Left ventricle myocardium inferior (tissue), 1 donor: ENCODE measurements at places on chromosomes 5 and 9. TPM values are rescaled to one million over a fixed set of nuclear protein-coding genes. Genes with fewer than 3 reads are reported as not detected.
A peak's percentile ranks its signal among the peaks of the same experiment; 100 is the strongest.

DNA sequence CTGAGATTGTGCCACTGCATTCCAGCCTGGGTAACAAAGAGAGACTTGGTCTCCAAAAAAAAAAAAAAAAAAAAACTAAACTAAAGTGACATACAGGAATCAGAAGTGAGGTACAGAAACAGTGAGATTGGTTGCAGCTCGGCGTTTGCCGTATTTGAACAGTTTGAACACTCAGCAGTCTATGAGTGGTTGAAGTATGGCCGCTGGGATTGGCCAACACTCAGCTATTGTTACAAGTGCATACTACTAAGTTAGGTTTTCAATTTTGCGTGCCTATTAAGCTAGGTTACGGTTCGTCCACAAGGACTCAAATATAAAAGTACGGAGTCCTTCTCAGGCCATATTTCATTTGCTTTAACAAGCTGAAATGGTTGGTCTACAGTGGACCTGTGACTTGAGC lies 3.3 kb upstream of the TSC1 start:
- no peaks in the 10 kb centered on the region for H3K27me3 ChIP-seq
- H3K4me1 ChIP-seq, result peaks cover 37% of the 10 kb centered on the region
- no peak overlapping the region for H3K4me3 ChIP-seq
- H3K27ac ChIP-seq, result no peak overlapping the region
- DNase-seq, result no peak

- H3K4me1 ChIP-seq, result peaks cover 17% of the 10 kb centered on the region
- H3K4me3 ChIP-seq, result peak overlapping the region; percentile 63
- no peaks in the 10 kb centered on the region for H3K36me3 ChIP-seq
- H3K27me3 ChIP-seq, result peaks cover 43% of the 10 kb centered on the region
Observed at GRCh38 chr5:166979307-166979895, 1312.0 kb upstream of the WWC1 start.

DNA sequence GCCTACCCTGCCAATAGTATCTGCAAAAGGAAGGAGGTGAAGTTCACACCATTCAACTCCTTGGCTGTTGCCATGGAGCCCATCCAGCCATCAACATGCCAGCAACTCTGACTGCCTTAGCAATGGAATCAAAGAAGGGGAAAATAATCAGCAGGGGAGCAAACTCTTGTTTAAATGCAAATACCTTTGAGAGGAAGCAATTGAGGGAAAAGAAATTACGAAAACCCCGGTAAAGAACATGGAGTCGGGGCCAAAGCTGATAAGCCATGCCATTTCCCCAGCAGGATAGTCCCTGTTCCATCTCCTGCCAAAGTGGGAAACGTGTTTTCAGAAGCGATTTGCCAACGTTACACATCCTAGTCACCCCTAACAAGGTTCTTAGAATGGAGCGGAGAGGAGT lies 69.0 kb downstream of the MFAP3 start:
- H3K4me1 ChIP-seq, result peaks cover 9% of the 10 kb centered on the region
- no peaks in the 10 kb centered on the region for H3K36me3 ChIP-seq
- no peak overlapping the region for H3K4me3 ChIP-seq
- DNase-seq, result no peak

DNA sequence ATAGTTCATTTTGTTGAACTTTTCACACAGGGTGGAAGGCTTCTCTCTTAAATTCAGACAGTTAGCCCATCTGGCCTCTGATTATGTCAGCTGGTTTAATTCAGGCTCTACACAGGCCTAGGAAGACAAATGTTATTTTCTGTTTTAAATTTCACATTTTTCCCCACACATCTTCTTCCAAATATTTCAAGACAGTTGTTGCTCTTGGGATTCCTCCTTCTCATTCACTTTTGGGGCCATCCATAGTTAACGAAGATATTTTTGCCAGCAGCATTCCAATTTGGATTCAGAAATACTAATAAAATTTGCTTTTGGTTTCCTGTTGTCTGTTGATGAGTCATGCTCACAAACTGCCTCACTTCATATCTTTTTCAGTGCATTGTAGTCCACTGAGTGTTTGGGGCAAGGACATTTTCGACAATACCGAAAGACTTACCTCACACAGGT lies 475.4 kb downstream of the DMAC1 start:
- no peak for DNase-seq
- H3K27ac ChIP-seq, result peak overlapping the region; percentile 7
- H3K27me3 ChIP-seq, result no peaks in the 10 kb centered on the region

DNA sequence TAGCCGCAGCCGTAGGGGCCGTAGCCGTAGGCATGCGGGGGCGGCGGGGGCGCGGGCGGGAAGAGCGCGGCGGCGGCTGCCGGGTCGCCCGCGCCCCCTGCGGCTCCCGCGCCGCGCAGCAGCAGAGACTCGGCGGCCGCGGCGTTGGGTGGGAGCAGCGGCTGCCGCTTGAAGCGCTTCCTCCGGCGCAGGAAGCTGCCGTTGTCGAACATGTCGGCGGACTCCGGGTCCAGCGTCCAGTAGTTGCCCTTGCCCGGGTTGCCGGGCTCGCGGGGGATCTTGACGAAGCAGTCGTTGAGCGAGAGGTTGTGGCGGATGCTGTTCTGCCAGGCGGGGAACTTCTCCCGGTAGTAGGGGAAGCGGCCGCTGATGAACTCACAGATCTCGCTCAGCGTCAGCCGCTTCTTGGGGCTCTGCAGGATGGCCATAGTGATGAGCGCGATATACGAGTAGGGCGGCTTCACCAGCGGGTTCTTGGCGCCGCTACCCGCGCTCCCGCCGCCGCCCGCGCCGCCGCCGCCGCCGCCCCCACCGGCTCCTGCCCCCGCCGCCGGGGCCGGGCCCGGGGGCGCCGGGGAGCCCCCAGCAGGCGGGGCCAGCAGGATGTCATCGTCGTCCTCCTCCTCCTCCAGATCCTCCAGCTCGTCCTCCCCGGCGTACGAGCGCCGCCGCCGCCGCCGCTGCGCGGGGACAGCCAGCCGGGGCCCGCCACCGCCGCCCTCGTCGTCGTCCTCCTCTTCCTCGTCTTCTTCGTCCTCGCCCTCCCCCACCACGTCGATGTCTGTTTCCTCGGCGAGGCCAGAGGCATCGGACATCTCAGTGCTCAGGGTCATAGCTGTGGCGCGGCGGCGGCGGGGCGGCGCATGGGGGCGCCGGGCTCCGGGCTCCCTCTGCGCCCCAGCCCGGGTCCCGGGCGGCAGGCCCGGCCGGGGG lies 781 bp downstream of the FOXD1 start:
- H3K36me3 ChIP-seq, result no peaks in the 10 kb centered on the region
- peaks cover 23% of the 10 kb centered on the region for H3K4me1 ChIP-seq
- DNase-seq, result no peak
- peaks cover 95% of the 10 kb centered on the region for H3K27me3 ChIP-seq

- DNase-seq, result no peak
- H3K36me3 ChIP-seq, result no peaks in the 10 kb centered on the region
- H3K27me3 ChIP-seq, result peaks cover 52% of the 10 kb centered on the region
- peak overlapping the region; percentile 5 for H3K27ac ChIP-seq
- peaks cover 23% of the 10 kb centered on the region for H3K4me1 ChIP-seq
- no peak overlapping the region for H3K4me3 ChIP-seq
Observed at GRCh38 chr9:134556531-134557068, 85.0 kb upstream of the COL5A1 start.

DNA sequence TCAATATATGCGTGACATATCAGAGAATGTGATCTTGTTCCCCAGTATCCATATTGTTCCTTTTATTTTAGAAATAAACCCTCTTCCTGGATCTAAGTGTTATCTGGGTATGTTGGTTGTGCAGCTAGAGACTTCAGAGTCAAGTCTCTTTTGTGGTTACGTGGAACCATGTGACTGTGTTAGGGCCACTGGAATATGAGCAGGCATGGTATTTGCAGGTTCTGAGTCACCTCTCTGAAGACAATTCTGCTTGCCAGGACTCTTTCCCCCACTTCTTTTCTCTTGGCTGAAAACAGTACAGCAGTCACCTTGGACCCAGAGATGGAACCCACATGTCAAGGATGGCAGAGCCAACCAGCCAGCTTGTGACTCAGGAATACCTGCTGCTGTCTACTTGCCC lies 59.7 kb downstream of the ATP10B start:
- H3K4me1 ChIP-seq, result no peaks in the 10 kb centered on the region
- no peaks in the 10 kb centered on the region for H3K27me3 ChIP-seq
- no peak overlapping the region for H3K4me3 ChIP-seq
- H3K27ac ChIP-seq, result no peak overlapping the region

- H3K4me3 ChIP-seq, result no peak overlapping the region
- peaks cover 12% of the 10 kb centered on the region for H3K4me1 ChIP-seq
- no peaks in the 10 kb centered on the region for H3K27me3 ChIP-seq
- no peak overlapping the region for H3K27ac ChIP-seq
- DNase-seq, result no peak
Observed at GRCh38 chr5:156201788-156202403, 125.1 kb upstream of the SGCD start.

- H3K27ac ChIP-seq, result peak overlapping the region; percentile 46
- no peaks in the 10 kb centered on the region for H3K27me3 ChIP-seq
- H3K36me3 ChIP-seq, result no peaks in the 10 kb centered on the region
- H3K4me1 ChIP-seq, result peaks cover 49% of the 10 kb centered on the region
- no peak for DNase-seq
- H3K4me3 ChIP-seq, result no peak overlapping the region
Observed at GRCh38 chr9:33182519-33182918, 15.4 kb upstream of the B4GALT1 start.

The PIP5K1B gene
- total RNA-seq, result 71.9 TPM

GRCh38 chr5:179382486-179382885 lies 37.2 kb upstream of the ADAMTS2 start:
- H3K27me3 ChIP-seq, result peaks cover 26% of the 10 kb centered on the region
- no peak overlapping the region for H3K27ac ChIP-seq
- no peak for DNase-seq

- no peaks in the 10 kb centered on the region for H3K36me3 ChIP-seq
- no peak overlapping the region for H3K27ac ChIP-seq
- peaks cover 14% of the 10 kb centered on the region for H3K27me3 ChIP-seq
Observed at GRCh38 chr5:133376986-133377385, 235.4 kb downstream of the FSTL4 start.

DNA sequence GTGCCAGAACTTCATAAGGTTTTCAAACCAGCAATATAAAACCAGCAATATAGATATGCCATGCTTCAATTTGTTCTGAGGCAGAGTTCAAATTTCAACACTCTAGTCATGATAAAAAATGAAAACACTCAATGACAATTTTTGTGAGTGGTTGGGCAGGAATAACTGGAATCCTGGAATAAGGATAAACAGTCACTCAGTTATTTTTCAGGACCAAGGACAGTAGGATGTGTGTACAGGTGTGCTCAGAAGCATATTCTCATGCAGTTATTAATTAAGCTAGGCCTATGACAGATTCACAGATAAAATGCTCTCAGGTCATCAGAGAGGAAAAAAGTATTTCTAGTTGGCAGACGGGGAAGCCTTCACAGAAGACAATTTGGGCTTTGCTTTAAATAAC lies 117.3 kb upstream of the PPP2R2B start:
- no peaks in the 10 kb centered on the region for H3K36me3 ChIP-seq
- no peaks in the 10 kb centered on the region for H3K27me3 ChIP-seq
- no peaks in the 10 kb centered on the region for H3K4me1 ChIP-seq
- DNase-seq, result no peak

DNA sequence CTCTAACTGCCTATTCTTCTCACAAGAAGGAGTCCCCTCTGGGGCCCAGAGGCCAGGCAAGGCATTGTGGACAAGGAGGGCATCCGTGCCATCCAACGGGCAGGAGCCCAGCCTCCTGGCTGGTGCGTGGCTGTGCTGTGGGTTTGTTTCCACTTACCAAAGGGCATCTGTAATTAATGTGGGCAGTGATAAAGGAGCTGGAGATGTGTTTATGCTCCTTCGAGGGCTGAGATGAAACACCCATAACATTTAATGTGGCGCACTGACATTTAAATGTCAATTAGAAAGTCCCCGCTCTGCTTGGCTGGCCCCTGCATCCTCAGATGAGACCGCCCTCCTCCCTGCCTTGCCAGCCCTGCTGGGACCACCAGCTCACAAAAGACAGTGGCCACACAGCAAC lies 57.1 kb downstream of the KCNIP1 start:
- no peaks in the 10 kb centered on the region for H3K4me1 ChIP-seq
- H3K27me3 ChIP-seq, result peaks cover 9% of the 10 kb centered on the region

DNA sequence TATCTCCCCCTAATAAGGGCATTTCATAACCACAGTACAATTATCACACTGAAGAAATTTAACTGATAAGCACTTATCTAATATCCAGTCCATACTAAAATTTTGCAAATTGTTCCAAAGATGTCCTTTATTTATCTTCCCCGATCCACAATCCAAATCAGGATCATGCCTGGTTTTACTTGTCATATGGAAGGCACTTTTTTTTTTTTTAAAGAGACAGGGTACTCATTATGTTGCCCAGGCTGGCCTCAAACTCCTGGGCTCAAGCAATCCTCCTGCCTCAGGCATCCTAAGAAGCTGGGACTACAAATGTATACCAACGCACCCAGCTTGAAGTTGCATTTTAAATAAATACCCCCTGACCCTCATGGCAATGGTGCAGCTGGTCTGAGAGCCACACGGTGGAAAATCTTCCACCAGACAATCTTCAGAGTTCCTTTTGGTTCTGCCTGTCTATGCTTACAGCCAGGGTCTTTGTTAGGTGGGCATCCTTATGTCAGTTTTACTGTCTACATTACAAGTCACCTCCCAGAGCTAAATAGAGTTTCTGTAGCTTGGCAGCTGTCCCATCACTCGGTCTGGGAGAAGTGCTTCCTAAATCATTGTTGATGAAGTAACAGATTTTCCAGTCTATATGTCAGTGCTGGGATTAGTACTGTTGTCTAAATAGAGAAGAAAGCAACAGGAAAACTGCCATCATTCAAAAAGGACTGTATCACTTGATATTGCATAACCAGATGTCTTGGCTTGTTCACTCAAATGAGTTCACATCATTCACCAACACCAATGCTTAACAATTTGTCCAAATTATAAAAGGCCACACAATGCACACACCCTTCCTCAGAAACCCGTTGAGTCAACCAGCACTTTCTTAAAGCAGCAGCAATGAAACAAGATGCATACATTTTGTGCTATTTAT lies 26.4 kb downstream of the PTPN3 start:
- H3K27me3 ChIP-seq, result no peaks in the 10 kb centered on the region
- H3K27ac ChIP-seq, result peak overlapping the region; percentile 85
- DNase-seq, result no peak
- peaks cover 41% of the 10 kb centered on the region for H3K4me1 ChIP-seq
- H3K4me3 ChIP-seq, result no peak overlapping the region
- no peaks in the 10 kb centered on the region for H3K36me3 ChIP-seq

The SLC28A3 gene
- total RNA-seq, result 0.16 TPM

- DNase-seq, result no peak
- no peaks in the 10 kb centered on the region for H3K36me3 ChIP-seq
- H3K4me3 ChIP-seq, result no peak overlapping the region
- H3K27ac ChIP-seq, result no peak overlapping the region
Observed at GRCh38 chr9:119938871-119939270, 569.6 kb upstream of the BRINP1 start.
